Ureter (tissue), 1 donor: ENCODE measurements at places on chromosomes 16 and 17. TPM values are rescaled to one million over a fixed set of nuclear protein-coding genes. Genes with fewer than 3 reads are reported as not detected.

The KRTAP9-8 gene
- total RNA-seq, result not detected

DNA sequence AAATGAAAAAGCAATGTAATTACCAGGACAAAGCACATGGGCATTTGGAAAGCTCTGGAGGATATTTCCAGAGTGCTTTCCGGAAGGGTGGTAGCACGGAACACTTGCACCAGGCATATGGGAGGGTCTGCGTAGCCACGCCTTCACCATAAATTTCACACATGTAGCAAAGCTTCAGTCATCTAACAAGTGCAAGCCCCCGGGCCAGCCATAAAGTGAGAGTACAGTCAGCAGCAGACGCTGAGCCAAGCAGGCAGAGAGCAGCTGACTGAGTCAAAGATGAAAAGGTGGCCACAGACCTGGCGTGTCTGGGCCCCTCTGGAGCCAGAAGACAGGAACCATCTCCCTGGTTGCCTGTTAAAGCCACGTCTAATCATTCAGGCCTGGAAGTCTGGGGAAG is 130.6 kb downstream of the SEC14L1 start:
- no peak for DNase-seq

- no peak for DNase-seq
Observed at GRCh38 chr16:10103118-10103517, 79.1 kb downstream of the GRIN2A start.

DNA sequence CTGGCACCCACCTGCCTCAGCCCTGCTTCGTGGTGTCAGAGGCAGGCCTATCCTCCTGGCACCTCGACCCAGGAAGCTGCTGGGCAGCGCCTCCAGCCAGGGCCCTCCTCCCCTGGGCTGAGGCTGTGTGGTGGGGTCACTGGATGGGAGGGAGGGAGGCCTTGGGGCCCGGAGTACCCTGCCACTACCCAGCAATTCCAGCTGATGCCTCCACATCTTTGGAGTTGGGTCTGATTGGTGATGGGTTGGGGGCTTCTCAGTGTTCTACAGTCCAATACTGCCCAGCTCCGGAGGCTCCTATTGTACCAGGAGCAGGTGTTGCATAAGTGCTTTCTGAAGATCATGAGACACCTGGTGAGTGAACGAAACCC is 48.0 kb downstream of the USP22 start:
- no peak for DNase-seq

The IKZF3 gene
- 24.3 TPM for total RNA-seq

The GRIN2C gene
- 0.23 TPM for total RNA-seq
